Cerebellar nuclear complex (tissue), 1 donor: ENCODE measurements at places on chromosomes 6 and 20.

GRCh38 chr6:163302747-163303146, 111.8 kb upstream of the QKI start:
- DNase-seq = no peak

GRCh38 chr20:64236137-64237088, 19.1 kb upstream of the PCMTD2 start:
- no peak for DNase-seq

GRCh38 chr6:129490521-129491255, 219.3 kb downstream of the ARHGAP18 start:
- DNase-seq = no peak

GRCh38 chr6:108598305-108598863, 37.7 kb downstream of the FOXO3 start:
- DNase-seq = no peak

GRCh38 chr6:12174878-12175277, 115.3 kb upstream of the EDN1 start:
- no peak for DNase-seq

GRCh38 chr6:163750431-163751031, 336.0 kb downstream of the QKI start:
- DNase-seq = no peak

DNA sequence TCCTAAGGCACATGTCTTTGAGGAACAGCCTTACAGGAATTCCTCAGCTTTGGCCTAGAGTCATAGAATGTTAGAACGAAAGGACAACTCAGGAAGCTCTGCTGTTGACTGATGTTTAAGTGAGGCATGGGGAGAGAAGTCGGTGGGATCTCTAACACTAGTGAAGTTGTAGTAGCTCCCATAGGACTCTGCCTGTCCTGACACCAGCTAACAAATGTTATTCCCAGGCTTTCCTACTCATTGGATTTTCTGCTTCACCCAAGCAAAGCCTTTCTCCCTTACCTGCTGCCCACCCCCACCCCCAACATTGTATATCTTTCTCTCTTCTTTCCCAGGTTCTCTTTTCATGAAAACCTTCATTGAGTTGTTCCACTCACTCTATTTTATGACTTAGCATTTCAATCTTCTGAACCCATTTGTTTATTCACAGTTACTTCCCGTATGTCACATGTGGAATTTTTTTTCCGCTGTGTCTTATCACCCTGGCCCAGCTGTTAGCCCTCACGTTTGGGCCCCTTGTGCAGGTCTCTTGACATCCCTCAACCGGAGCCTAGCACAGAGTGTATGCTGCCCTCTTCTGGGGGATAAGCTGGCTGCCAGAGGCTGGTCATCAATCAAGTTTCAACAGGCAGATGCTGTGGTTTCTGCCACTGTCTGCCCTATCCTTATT, 39.2 kb upstream of the RNF8 start:
- no peak for DNase-seq

GRCh38 chr6:25172819-25173218, 106.4 kb upstream of the CARMIL1 start:
- DNase-seq = no peak

DNA sequence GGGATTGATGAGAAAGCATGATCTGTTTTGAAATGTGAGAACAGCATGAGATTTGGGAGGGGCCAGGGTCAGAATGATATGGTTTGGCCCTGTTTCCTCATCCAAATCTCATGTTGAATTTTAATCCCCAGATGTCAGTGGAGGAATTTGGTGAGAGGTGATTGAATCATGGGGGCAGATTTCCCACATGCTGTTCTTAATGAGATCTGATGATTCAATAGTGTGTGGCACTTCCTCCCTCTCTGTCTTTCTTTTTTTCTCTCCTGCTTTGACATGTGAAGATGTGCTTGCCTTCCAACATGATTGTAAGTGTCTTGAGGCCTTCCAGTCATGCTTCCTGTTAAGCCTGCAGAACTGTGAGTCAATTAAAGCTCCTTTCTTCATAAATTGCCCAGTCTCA, 1060.3 kb upstream of the CITED2 start:
- no peak for DNase-seq

DNA sequence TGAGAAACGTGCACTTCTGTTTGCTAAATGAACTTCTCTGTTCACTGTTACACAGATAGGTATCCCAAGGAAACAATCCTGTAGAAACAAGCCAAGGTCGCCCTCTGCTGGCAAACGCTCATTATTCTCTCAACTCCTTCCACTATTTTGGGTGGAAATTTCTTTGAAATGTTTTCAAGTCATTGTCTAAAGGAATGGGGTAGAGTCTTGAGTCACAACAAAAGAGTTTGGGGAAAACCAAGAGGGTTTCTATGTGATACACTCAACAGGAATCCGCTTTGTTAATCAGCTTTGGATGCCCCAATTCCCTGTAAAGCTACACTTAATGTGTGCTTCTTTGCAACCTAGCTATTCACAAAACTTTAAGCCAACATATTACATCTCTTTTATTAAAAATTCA, 4.6 kb upstream of the RAE1 start:
- no peak for DNase-seq

DNA sequence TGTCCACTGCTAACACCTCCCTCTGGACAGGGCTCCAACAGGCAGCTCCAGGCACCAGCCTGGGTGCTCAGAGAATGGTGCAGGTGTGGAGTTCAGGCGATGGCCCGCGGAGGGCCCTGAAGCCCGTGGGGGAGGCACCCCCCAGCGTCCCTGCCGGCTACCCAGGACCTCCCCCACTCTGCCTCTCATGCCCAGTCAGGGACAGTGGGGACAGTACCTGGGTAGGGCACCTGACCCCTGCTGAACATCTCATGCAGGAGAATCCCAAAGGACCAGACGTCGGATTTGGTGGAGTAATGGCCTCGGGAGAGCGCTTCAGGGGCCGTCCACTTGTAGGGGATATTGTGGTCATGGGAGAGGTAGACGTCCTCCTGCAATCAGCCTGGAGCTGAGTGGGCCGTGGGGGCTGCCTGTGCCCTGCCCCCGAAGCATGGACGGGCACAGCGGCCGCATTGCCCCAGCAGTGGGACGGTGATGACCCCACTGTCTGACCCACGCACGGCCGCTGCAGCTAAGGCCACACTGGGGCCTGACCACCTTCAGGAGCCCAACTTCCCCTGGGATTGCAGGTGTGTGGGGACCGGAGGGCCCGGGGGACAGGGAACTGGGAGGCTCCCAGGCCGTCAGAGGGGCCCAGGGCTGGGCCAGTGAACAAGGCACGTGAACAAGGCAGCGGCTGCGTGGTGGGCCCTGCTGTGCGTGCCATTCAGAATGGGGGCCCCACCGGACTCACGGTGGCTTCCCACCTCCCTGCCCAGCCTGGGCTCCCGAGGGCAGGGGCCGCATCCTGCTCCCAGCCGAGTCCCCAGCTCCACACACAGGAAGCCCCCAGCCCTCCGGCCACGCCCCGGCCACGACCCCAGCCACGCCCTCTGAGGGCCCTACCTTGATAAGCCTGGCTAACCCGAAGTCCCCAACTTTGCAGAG, 7.1 kb downstream of the PTK6 start:
- DNase-seq = no peak
